ENCODE measurements at places on chromosomes 11 and 22.

DNA sequence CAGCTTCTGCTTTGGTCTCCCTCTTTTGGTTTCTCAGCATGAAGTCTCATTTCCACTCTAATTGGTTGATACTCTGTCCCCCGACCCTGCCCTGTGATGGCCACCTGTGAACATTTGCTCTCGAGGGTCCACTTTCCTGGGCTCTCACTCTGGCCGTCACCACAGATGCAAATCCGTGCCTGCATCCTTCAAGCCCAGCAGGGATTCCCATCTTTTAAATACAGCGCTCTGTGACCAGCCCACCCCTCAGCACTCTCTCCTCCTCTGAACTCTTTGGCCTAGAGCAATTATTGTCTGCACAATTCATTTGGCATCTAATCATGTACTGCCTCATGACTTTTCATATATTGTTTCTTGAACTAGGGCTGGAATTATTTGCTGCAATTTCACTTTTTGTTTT is 26.0 kb downstream of the PKNOX2 start:
- no peak for DNase-seq

DNA sequence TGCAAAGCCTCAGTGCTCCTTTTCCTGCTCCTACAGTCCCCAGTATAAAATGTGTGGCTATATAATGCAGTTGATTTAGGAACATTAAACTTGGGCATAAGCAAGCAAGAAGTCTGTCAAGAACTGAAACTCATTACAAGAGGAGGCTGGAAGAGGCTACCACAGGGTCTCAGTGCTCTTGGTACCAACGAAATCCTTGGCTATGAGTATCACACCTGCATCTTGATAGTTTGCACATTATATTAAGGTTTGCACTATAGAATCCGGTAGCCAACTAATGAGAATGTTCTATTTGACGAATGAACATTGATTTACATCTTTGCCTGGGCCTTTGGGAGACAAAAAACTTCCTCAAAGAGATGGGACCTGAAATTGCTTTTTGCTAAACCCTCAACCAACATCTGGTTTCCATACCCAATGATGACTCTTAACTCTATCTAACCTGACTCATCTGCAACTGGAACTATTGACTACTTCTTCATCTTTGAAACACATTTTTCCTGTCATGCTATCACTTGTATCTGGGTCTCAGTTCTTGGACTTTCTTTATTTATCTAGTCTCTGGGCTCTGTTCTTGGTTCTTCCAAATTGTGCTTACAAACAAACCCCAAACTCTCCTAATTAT is 207.2 kb upstream of the CTSC start:
- DNase-seq, result no peak

DNA sequence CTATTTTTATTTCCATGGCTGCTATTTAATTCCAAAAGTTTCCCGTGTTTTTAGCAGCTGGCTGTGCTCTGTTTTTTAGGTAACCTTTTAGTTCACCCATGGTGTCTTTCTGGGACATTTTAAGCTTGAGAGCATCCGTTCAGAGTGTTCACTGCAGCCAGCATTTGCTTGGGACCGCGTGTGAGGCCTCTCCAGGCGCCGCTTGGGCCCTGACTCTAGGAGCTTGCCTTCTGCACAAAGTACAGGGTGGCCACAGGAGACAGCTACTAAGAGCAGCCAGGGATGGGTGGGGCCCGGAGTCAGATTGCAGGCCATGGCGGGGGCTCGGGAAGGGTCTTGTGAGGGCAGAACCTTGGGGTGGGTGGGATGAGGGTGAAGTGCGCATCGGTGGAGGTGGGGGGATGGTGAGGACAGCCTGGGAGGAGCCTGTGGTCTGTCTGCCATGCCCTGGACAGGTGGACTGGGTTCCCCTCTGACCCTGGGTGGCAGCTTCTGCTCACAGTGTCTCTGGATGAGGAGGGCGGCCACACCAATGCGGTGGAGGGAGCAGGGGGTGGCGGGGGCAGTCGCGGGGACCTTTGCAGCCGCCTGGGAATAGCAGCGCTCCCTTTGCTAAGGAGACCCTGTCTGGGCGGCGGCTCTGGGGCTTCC is 288.1 kb downstream of the TBC1D22A start:
- DNase-seq, result no peak

GRCh38 chr22:19867617-19868016 is 12.9 kb upstream of the GNB1L start:
- DNase-seq, result no peak

- no peak for DNase-seq
These were observed 21.4 kb downstream of the KIF18A start for GRCh38 chr11:28086569-28086968.

DNA sequence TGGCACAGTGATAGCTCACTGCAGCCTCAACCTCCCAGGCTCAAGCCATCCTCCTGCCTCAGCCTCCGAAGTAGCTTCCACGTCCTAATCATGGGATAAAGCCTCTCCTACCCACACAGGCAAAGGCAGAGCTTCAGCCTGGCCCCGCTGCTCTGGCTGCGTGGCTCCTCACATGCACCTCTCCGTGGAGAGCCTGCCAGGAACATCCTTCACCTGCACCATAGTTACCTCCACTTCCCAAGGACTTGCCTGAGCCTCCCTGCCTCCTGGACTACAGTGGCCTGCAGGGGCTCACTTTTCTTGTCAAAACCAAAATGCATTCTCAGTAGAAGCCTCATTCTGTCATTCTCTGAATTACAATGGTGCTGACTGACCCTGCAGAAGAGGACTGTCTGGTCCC is 6.5 kb downstream of the C11orf16 start:
- DNase-seq, result no peak

DNA sequence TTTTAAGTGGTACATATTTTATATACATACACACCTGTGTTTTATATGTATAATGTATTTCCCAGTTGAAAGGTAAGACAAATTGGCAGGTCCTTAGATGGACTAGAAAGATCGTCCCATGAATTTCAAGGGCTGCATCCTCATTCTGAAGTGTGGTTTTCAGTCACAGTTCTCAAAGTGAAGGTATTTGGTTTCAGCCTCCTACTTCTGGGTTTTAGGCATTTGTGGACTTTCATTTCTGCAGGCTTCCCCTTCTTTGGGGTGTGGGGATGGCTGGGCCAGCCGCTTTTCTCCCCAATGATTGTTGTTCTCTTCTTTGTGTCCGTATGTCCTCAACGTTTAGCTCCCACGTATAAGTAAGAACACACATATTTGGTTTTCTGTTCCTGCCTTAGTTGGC is 10.0 kb downstream of the DCPS start:
- no peak for DNase-seq

DNA sequence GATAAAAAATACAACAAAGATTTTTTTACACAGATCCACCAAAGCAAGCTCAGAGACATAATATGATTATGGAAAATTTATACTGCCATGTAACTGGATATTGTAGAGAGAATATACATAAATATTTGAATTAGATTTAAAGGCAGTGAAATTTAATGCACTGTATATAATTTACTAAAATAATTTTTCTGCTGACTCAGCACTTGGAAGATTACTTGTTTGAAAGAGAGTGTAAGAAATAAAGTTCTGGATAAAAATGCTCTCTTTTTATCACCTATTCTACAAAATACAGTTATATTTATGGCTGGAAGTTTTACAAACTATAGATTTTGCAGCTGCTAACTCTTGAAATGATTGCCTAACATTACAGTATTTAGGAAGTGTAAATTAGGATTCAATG is 628.3 kb upstream of the CHORDC1 start:
- no peak for DNase-seq

DNA sequence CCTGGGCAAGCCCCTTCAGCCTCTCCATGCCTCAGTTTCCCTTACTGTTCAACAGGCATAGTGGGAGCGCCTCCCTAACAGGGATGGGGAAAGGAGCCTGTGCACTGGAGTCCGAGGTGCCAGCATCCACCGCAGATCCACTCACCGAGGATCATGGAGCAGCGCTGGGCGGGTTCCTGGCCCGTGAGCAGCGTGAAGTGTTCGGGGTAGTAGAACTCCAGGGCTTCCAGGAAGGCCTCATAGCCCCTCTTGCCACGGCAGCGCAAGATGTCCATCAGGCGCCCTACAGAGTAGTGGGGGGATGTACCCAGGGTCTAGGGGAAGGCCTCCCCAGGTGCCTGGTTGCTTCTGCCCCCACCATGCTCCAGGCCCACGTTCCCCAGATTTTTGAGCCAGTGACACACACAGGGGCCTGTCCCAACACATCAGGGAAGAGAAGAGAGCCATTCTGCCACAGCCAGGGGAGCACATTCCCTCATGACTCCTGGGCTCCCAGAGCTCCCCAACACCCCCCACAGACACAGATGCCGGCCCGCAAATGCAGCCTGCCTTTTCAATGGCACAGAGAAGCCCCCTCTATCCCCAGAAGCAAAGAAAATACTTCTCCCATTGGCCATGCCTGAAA is 1.3 kb downstream of the CARD10 start:
- DNase-seq, result no peak

GRCh38 chr22:31340765-31341247 is 5.3 kb downstream of the PATZ1 start:
- DNase-seq, result no peak

DNA sequence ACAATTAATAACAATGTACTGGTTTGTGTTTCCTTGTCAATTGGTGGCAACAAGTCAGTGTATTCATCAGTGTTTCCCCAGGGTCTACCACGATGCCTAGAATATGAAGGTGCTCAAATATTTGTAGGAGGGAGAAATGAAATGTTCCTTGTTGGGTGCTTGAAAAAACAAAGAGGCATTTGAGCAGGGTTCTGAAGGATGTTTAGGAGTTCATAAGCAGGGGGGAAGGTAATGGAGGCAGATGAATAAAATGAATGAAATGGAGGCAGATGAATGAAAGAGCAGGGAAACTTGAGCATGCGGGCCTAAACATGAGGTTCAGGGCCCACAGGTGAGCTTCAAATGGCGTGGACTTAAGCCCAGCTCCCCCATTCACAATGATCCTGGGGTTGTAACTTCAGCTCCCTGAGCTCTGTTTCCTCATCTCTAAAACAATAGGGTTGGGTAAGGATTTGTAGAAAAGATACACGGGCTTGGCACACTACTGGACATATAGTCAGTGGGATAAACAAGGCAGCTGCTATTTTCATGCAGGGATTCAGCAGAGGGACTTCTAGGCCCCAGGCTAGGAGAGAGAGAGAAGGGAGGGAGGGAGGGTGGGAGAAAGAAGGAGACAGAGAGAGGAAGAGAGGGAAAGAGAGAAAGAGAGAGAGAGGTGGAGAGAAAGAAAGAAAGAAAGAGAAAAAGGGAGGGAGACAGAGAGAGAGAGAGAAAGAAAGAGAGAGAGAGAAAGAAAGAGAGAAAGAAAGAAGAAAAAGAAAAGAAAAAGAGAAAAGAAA is 73.7 kb downstream of the MN1 start:
- no peak for DNase-seq

- peak; percentile 52 for DNase-seq
These were observed 12.0 kb downstream of the BRD1 start for GRCh38 chr22:49815641-49816091.

DNA sequence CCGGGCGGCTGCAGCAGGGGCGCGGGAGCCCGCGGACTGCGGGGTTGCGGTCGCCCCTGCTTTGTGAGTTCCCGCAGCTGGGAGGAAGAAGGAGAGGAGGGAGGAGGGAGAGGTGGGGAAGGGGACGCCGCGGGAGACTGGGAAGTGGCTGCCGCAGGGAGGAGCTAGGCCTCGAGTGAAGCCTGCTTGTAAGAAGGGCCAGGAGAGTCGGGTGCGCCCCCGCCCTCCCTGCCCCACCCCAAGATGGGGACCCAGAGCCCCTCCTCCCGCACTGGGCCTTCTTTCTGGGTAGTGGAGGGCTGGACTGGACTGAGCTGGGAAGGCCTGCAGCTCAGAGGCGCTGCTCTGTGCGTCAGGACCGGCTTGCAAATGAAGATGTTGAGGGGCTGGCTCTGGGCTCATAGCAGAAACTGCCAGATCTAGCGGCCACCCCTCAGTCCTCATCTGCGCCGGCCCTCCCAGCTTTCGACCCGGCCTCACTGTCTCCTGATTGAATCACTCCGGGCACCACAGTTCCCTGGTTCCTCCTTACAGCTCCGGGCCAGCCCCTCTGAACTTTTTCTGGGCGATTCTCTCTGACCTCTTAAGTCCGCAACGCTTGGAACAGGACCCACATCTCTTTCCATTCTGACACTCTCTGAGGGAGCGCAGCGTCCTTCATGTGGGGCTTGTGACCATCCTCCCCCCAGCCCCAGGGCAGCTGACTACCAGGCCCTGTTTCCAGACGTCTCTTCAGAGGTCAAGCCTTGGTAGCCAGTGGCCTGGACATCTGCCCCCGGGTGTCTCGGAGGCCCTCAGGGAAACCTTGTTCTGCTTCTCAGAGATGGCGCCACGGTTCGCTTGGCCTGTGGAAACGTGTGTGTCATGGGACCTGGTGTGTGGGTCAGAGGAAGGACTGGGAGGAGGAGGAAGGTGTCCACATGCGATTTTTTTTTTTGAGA is 21.9 kb downstream of the SERPINH1 start:
- DNase-seq, result no peak

GRCh38 chr11:66277471-66278362 is at the start of gene CNIH2:
Gene CNIH2 (plus strand): TSS chr11:66278175. CDS start chr11:66278457, 282 bp downstream.
- no peak for DNase-seq

DNA sequence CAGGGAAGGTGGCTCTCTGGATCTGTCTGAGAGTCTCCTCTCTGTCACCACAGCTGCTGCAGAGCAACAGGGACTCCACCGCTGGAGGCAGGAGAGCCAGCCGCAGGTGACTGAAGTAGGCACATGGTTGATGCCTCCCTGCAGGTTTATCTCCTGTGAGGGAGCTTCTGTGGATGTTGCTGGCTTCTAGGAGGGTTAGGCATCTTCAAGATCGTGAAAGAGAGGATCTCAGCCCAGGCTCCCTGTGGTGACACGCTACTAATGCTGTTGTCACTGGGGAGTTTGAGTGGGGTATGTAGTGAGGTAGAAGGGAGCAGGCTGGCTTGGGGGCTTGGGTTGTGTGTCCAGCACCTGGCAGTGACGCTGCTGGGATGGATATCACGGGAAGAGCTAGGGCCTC is 34.1 kb downstream of the DAGLA start:
- no peak for DNase-seq

DNA sequence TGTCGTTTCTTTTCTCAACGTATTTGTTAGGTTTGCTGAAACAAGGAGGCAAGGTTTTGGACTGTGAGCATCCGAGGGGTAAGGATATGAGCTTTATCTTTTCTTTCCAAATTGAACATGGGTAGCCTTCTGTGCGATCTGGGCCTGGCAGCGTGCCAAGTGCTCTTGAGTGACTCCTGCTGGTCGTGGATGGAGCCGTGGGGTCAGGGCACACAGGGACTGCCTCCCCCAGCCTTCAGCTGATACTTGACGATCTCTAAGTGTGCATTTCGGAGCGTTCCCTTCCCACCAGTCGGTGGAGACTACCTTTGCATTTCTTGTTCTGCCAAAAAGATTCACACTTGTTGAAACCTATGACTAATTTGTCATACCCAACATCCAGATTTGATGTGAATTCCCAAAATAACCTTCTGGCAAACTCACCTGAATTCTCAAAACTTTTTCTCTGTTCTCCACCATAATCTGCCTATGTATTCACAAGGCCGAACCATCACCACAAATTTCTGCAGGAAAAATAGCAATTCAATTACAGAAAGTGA is 40.1 kb upstream of the CLMP start:
- peak; percentile 24 for DNase-seq

- no peak for DNase-seq
These were observed 945.5 kb downstream of the OPCML start for GRCh38 chr11:132586801-132587200.
